Urinary bladder (tissue), 4 donors: ENCODE measurements at places on chromosomes 16 and 17. TPM values are rescaled to one million over a fixed set of nuclear protein-coding genes. Genes with fewer than 3 reads are reported as not detected.

GRCh38 chr17:38441429-38442061, 13.3 kb downstream of the ARHGAP23 start:
- no peak for DNase-seq

- DNase-seq = no peak
Measured at GRCh38 chr17:63151941-63152523, 186.0 kb downstream of the TANC2 start.

DNA sequence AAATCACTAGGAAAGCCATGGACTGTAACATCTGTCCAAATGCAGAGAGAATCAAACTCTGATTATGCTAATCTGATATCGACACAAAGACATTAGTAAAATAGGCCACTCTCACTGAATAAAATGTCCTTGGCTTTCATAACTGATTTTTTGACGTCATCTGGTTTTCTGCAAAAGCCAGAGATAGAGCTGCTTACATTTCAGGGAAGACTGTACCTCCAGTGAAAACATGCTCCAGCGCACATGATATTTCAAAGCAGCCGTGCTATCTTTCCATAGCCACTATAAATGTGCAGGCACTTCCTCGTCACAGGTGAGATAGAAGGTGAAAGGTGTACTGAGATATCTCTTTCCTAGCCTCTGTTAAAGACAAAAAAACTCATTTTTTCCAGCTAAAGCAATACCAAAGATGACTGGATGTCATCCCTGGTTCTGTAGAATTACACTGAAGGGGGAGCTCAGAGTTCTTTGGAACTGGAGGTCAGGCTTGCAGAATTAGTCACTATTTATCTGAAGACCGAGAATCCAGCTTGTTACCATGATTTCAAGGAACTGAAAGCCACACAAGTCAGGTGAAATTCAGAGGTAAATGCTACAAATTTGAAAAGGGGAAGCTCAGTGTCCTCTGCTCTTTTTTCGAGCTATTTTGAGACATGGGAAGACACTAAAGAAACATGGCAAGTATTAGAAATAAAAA, 249.5 kb downstream of the CA10 start:
- no peak for DNase-seq

The HID1 gene
- polyA plus RNA-seq = 13.4 TPM

The TBC1D3H gene
- polyA plus RNA-seq = 0.33 TPM

The CDRT15L2 gene
- polyA plus RNA-seq = not detected

The LPO gene
- polyA plus RNA-seq = not detected
